ENCODE measurements at places on chromosomes 3 and 15. TPM values are rescaled to one million over a fixed set of nuclear protein-coding genes. Genes with fewer than 3 reads are reported as not detected.

DNA sequence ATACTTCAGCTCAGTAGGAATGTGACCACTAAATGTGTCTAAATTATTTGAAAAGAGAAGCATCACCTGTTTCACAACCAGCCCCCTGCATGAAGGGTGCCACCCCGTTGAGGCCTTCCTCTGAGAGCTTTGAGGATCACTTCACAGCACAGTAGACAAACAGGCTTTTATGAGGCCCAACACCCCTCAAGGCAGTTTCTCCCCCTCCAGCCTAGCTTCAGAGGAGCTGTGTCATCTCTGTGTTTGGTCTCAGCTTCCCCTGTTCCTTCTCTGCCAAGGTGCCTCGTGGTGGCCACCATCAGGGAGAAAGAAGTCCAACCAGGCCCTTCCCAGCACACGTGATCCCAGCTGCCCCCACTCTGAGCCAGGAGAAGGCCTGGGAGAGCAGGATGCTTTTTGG, 21.6 kb upstream of the DUSP7 start:
- H3K27ac ChIP-seq: no peak overlapping the region
- no peaks in the 10 kb centered on the region for H3K27me3 ChIP-seq
- no peak for DNase-seq
- H3K4me1 ChIP-seq: no peaks in the 10 kb centered on the region

GRCh38 chr3:77407441-77407840, 367.5 kb downstream of the ROBO2 start:
- no peak overlapping the region for H3K27ac ChIP-seq
- no peaks in the 10 kb centered on the region for H3K27me3 ChIP-seq
- H3K36me3 ChIP-seq: no peaks in the 10 kb centered on the region
- H3K4me3 ChIP-seq: no peak overlapping the region
- no peak for DNase-seq

DNA sequence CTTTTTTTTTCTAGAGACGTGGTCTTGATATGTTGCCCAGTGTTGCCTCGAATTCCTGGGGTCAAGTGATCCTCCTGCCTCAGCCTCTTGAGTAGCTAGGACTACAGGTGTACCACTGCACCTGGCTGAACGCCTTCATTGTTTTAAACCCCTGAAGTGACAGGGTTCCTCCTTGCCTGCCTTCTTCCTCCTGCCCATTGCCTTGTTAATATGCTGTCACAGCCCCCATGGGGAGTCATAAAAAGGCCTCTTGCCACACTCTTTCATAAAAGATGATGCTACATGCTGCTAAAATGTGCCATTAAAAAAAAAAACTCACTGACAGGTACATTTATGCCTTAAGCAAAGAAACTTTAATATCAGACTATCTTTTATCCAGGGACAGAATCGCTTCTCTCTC, 116.8 kb upstream of the SKOR1 start:
- no peak overlapping the region for H3K4me3 ChIP-seq
- no peaks in the 10 kb centered on the region for H3K27me3 ChIP-seq
- H3K4me1 ChIP-seq: no peaks in the 10 kb centered on the region
- H3K36me3 ChIP-seq: peaks cover 3% of the 10 kb centered on the region
- DNase-seq: no peak

GRCh38 chr15:31206386-31207181, 105.1 kb upstream of the TRPM1 start:
- no peaks in the 10 kb centered on the region for H3K4me1 ChIP-seq
- no peak for DNase-seq
- H3K36me3 ChIP-seq: no peaks in the 10 kb centered on the region

- no peaks in the 10 kb centered on the region for H3K27me3 ChIP-seq
- no peak for DNase-seq
- H3K36me3 ChIP-seq: peaks cover 85% of the 10 kb centered on the region
- H3K4me3 ChIP-seq: no peak overlapping the region
These were observed 12.1 kb downstream of the B4GALT4 start for GRCh38 chr3:119228373-119229145.

- no peaks in the 10 kb centered on the region for H3K4me1 ChIP-seq
- H3K27ac ChIP-seq: no peak overlapping the region
- H3K4me3 ChIP-seq: no peak overlapping the region
- no peaks in the 10 kb centered on the region for H3K36me3 ChIP-seq
- H3K27me3 ChIP-seq: no peaks in the 10 kb centered on the region
- DNase-seq: no peak
These were observed 18.5 kb upstream of the CMTM8 start for GRCh38 chr3:32220006-32220405.

- no peak overlapping the region for H3K27ac ChIP-seq
- H3K4me1 ChIP-seq: no peaks in the 10 kb centered on the region
- H3K27me3 ChIP-seq: no peaks in the 10 kb centered on the region
- H3K4me3 ChIP-seq: no peak overlapping the region
These were observed 32.8 kb downstream of the COPS2 start for GRCh38 chr15:49122541-49123062.

DNA sequence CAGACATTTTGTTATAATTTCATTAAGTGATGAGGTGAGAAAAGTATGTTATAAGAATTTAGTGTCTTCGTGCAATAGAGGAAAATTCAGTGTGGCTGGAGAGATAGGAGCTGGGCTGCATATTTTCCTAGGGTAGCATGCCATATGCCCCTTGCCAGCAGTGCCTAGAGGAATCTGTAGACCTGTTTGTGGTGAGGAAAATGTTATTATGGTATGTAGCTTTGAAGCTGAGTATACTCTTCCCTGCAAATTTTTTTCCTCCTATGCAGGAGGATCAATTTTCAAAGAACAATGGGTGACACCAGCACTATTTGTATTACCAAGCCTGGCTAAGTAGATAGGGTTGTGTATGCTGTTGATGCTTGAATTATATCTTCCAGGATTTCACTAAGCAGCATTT, 200.6 kb downstream of the EDEM1 start:
- no peak overlapping the region for H3K27ac ChIP-seq
- H3K4me1 ChIP-seq: no peaks in the 10 kb centered on the region
- no peaks in the 10 kb centered on the region for H3K27me3 ChIP-seq
- H3K36me3 ChIP-seq: no peaks in the 10 kb centered on the region
- no peak for DNase-seq

GRCh38 chr15:91101608-91101920, 1.5 kb downstream of the SV2B start:
- H3K36me3 ChIP-seq: no peaks in the 10 kb centered on the region
- no peak for DNase-seq
- peak overlapping the region; percentile 61 for H3K4me3 ChIP-seq

DNA sequence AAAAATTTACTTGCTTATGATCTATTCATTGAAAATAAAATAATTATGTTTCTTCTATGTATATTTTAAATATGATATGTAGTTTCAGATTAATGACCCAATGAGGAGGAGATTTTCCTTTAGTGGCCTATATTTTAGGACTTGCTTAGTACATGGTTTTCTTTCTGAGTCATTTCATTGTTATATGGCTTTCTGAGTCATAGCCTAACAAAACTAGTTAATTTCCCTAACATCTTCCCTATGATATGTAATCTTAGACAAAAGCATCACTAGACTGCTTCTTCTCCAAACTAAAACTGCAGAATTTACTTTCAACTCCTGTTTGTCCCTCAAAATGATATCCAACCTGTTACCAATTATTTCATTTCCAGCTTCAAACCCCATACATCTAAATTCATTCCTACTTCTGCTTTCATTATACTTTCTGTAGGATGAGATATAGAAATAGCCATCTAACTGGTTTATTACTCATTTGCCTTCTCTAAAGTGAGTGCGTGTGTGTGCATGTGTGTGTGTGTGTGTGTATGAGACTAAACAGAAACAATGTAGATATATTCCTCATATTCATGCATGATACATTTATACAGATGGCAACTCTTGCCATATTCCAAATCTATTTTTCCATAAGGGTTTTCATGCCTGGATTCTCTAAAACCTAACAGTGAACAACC, 915.0 kb upstream of the GBE1 start:
- DNase-seq: no peak
- H3K27ac ChIP-seq: no peak overlapping the region
- no peak overlapping the region for H3K4me3 ChIP-seq

DNA sequence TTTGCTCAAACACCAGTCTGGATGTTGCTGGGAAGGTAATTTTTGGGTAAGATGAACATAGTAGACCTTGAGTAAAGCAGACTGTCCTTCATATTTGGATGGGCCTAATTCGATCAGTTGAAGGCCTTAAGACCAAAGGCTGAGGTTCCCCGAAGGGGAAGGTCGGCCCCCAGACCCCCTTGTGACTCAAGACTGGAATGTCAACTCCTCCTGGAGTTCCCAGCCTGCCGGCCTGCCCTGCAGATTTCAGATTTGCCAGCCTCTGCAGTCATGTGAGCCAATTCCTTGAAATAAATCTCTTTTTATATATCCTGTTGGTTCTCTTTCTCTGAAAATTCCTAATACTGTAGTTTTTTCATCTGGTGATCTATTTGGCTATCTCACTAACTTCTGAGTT, 146.5 kb downstream of the APBA2 start:
- no peak for DNase-seq
- no peak overlapping the region for H3K4me3 ChIP-seq
- no peaks in the 10 kb centered on the region for H3K36me3 ChIP-seq
- no peak overlapping the region for H3K27ac ChIP-seq
- no peaks in the 10 kb centered on the region for H3K27me3 ChIP-seq

GRCh38 chr3:126450744-126451143, 24.9 kb downstream of the ZXDC start:
- H3K4me1 ChIP-seq: no peaks in the 10 kb centered on the region
- H3K4me3 ChIP-seq: no peak overlapping the region
- H3K27ac ChIP-seq: no peak overlapping the region
- DNase-seq: no peak

GRCh38 chr3:32200992-32201758, 37.3 kb upstream of the CMTM8 start:
- H3K4me3 ChIP-seq: no peak overlapping the region

DNA sequence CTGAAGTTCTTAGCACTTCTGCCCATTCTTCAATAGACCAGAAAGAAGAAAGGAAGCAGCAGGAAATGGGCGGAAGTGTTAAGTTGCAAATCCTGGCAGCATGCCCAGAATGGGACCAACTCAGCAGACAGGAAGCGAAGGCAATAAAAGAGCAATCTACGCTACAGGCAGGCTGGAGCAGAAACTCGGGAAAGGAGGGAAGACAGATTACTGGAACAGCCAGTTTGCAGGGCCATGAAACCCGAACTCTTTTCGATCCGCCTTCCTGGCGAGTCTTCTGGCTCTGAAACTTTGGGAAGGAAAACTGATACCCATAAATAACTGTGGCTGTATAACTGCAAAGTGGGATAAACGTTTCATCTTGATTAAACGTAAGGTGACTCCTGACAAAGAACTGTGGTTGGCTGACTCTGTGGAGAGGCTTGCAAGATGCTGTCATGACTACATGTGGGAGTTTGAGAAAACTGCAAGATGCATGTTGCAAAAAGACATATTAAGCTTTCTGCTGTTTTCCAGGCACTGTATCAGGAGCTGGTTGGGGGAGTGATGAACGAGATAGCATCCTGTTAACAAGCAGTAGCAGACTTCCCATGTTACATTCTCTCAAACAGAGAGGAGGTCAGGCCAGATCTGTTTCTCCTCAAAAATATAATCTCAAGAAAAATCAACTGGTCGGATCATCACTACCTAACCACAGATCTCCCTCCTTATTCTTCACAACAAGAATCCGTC, 67.8 kb downstream of the FMN1 start:
- no peaks in the 10 kb centered on the region for H3K27me3 ChIP-seq
- H3K4me1 ChIP-seq: no peaks in the 10 kb centered on the region

- H3K36me3 ChIP-seq: no peaks in the 10 kb centered on the region
- DNase-seq: peak; percentile 8
- H3K27ac ChIP-seq: no peak overlapping the region
- H3K4me3 ChIP-seq: no peak overlapping the region
These were observed 28.1 kb downstream of the CPNE4 start for GRCh38 chr3:132006605-132007204.

MRPL46 gene
- polyA plus RNA-seq: 36.4 TPM

TM4SF18 gene
- 6.0 TPM for polyA plus RNA-seq

CCDC13 gene
- 0.44 TPM for polyA plus RNA-seq

LMLN gene
- 2.0 TPM for polyA plus RNA-seq

IGSF11 gene
- polyA plus RNA-seq: 0.88 TPM

PSTPIP1 gene
- 2.4 TPM for polyA plus RNA-seq

AMT gene
- 3.2 TPM for polyA plus RNA-seq

Measured in heart right ventricle (tissue), 16 donors.